ENCODE measurements at places on chromosomes 2 and 18. TPM values are rescaled to one million over a fixed set of nuclear protein-coding genes. Genes with fewer than 3 reads are reported as not detected.

DNA sequence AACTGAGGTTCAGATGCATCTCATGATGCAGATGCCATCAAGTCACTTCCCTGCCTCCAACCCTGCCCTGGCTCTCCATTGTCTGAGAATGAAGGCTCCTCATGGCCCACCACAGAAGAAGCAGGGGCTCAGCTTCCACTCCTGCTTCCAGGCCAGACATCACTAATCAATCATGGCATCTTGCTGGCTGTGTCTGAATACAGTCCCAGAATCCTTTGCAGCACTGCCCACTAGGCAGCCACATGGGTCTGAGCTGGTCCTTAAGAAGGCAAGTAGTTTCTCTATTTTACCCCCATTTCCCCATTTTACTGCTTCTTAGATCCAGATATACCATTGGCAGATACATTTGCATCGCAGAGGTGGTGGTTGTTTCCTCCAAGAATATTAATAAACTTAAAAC, 7.3 kb downstream of the ASPRV1 start:
- DNase-seq, result no peak

DNA sequence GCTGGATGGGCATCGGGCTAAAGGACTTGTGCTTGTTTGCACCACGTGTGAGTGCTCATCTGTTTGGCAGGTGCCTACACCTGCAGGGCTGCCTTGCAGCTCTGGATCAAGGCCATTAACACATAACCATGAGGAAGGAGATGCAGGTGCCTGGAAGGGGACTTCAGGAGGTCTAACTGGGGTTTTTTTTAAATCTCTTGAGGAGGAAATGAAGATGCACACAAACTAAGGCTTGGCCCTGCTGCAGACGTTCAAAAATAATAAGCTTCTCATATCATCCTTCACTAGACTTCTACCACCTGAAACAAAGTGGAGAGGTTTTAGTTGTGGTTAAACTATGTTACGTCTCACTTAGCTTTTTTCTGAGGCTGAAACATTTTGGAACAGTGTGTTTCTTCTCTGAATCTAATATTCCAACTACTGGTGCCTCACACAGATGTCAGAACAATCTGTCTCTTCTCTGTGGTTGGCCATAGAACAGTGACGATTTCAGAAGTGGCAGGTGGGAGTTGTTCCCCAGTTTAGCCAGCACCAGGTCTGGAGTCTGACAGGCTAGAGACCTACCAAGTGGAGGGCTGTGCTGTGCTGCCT, 36.5 kb downstream of the BCL2L11 start:
- no peak for DNase-seq

GRCh38 chr2:210460322-210461227, 16.0 kb downstream of the LANCL1 start:
- no peak for DNase-seq

DNA sequence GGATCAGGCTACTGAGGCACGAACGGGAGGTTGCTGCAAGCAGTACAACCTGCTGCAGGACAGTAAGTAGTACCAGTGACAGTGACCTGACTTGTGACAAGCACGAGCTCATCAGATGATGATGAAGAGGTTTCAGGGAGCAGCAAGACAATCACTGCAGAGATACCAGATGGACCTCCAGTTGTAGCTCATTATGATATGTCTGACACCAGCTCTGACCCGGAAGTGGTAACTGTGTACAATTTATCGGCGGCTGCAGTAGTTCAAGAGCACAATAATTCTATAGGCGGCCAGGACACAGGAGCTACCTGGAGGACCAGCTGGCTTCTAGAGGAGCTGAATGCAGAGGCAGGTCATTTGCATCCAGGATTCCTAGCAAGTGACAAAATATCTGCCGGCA, 64.0 kb upstream of the GULP1 start:
- DNase-seq, result no peak

KLHL29 gene
- total RNA-seq, result 6.2 TPM

GLI2 gene
- total RNA-seq, result 41.4 TPM

DNA sequence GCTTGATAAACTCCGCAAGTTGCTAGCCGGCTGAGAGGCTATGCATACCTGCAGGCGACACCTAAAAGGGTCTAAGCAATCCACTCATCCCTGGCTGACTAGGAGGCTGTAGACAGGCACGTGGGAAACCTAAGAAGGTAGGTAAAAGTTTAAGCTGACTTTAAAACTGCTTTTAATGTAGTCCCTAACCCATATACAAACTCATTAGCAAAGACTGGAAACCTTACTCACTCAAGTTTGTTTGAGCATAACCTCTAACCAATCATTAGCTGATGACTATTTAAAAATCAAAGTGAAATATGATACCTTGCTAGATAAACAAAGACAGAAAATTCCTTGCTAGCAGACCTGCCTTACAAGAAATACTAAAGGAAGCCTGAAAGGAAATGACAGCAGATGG, 106.4 kb downstream of the EXOC6B start:
- peak; percentile 17 for DNase-seq

GRCh38 chr2:9210030-9210429, 3.4 kb downstream of the ASAP2 start:
- DNase-seq, result no peak

DNA sequence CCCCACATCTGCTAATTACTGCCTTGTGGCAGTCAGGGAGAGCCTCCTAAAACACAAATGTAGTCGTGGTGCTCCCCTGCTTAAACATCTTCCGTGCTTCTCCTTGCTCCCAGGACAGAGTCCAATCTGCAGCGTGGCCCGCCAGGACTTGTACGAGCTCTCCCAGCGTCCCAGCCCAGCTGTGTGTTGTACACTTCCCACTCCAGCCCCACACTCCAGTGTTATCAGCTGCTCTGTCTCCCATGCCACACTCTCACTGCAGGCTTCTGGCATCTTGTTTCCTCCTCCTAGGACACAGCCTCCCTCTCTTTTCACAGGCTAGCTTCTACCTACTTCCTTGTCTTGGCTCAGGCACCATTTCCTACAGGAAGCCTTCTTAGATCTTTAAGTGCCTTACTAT, 199.4 kb downstream of the ALPK2 start:
- DNase-seq, result no peak

SPEG gene
- 25.3 TPM for total RNA-seq

GRCh38 chr2:207042841-207043240, 103.5 kb downstream of the CPO start:
- no peak for DNase-seq

FRZB gene
- total RNA-seq, result 1.5 TPM

POMC gene
- total RNA-seq, result 4.4 TPM

RAD51AP2 gene
- total RNA-seq, result 0.10 TPM

GRB14 gene
- total RNA-seq, result 6.0 TPM

- no peak for DNase-seq
These were observed 29.9 kb upstream of the NAPG start for GRCh38 chr18:10495936-10496335.

- DNase-seq, result no peak
These were observed 447 bp upstream of the CCL20 start for GRCh38 chr2:227813229-227813561.

DNA sequence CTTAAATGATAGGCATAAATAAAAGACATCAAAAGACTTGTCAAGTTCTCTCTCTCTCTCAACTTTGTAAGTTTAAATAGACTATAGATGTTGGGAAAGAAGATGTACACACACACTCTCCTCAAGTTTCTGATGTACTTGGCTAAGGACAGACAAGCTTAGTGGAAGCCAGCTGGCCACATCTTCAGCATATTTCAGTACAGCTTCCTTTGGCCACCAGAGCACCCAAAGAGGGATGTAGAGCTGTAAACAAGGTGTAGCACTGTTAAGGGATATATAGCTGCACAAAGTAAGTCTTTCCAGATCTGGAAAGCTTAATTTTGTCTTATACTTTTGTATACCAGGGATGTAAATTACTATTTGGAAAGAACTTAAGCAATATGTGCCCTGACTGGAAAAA, 64.3 kb upstream of the MSTN start:
- DNase-seq, result no peak

- peak; percentile 37 for DNase-seq
These were observed 1.7 kb downstream of the MYOM1 start for GRCh38 chr18:3217948-3218647.

MEP1B gene
- not detected for total RNA-seq

DNA sequence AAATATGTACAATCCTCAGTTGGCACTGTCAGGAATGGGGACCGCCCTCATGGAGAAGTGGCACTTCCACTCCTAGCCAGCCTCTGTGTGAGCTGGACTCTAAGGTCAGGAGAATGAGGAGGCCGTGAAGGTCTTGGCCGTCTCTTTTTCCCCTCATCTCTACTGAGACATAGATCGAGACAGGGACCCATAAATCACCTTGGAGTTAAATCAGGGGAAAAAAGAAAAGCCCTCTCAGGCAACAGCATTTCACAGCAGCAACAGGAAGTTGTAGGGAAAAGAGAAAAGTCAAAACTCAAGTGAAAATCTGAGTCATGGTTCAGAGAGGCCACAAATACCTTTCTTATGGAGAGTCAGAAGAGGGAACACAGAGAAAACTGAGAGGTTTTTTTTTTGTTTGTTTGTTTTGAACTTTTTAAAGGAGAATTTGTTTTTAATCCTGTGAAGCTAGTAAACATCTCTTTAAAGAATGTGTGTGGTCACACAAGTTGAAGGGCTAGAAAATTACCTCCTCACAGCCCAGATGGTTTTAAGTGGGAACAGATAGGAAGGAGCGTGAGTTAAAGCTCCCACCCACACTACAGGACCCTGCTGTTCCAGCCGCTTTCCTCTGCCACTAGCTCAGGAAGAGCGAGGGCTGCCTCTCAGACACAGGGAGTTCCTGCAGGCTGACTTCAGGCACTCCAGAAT, 30.6 kb upstream of the CYP1B1 start:
- DNase-seq, result no peak

UNC80 gene
- 0.17 TPM for total RNA-seq

DNA sequence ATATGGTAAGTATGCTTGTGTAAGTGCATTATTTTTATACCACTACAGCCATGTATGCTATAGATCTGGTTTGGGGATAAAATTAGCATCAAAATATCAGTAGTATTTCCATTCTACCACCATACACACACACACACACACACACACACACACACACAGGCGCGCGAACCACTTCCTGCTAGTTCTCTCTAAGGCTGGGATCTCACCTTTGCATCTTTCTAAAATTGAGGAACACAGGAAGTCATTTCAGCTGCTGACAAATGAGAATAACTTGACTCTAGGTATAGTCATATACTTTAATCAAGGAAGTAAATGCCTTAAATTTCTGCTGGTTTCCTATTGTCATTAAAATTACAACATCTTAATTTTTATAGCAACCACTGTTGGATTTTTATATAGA, 72.5 kb downstream of the RBM43 start:
- DNase-seq, result no peak

SATB2 gene
- 10.3 TPM for total RNA-seq

- DNase-seq, result peak; percentile 73
These were observed 15.1 kb downstream of the SH2D6 start for GRCh38 chr2:85433511-85434089.

GRCh38 chr2:27705851-27706622, 42.3 kb downstream of the SLC4A1AP start:
- DNase-seq, result no peak

CRYGA gene
- not detected for total RNA-seq

ANKRD62 gene
- total RNA-seq, result not detected

DNA sequence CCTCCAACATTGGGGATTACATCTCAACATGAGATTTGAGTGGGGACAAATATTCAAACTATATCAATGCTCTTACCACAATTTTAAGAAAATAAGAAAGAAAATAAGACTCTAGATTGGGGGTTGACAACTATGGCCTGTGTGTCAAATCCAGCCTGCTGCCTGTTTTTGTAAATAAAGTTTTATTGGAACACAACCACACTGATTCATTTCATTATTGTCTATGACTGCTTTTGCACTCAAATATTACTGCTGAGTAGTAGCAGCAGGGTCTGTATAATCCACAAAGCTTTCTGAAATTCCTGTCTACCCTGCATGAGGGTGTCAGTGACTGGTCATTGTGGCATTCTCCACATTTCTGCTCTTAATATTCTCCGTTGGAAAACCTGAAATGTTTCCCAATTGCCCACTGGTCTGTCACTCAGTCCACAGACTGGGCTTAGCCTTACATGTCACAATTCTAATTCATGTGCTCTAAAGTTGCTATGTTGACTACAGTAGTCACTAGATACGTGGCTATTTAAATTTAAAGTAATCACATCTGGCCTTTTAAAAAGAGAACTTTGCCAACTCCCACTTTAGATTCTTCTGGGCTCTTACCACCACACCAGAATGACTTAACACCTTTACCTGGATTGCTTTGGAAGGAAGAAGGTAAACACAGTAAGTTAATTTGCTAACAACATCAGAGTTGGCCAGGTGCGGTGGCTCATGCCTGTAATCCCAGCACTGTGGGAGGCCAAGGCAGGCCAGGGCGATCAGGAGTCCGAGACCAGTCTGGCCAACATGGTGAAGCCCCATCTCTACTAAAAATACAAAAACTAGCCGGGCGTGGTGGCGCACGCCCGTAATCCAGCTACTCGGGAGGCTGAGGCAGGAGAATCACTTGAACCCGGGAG, 86.9 kb downstream of the CLHC1 start:
- no peak for DNase-seq

GRCh38 chr2:237208373-237209260, 122.9 kb downstream of the COPS8 start:
- DNase-seq, result no peak

- DNase-seq, result no peak
These were observed 110.9 kb downstream of the FAM210A start for GRCh38 chr18:13615432-13615861.

CNGA3 gene
- total RNA-seq, result not detected

- no peak for DNase-seq
These were observed 69.4 kb downstream of the SRD5A2 start for GRCh38 chr2:31511376-31511775.

GRCh38 chr2:62287282-62287681, 91.4 kb downstream of the B3GNT2 start:
- no peak for DNase-seq

GRCh38 chr2:99827296-99827999, 314.9 kb downstream of the AFF3 start:
- DNase-seq, result no peak

SP110 gene
- total RNA-seq, result 2.2 TPM

GRCh38 chr2:128282976-128283810, 35.5 kb downstream of the HS6ST1 start:
- no peak for DNase-seq

DNA sequence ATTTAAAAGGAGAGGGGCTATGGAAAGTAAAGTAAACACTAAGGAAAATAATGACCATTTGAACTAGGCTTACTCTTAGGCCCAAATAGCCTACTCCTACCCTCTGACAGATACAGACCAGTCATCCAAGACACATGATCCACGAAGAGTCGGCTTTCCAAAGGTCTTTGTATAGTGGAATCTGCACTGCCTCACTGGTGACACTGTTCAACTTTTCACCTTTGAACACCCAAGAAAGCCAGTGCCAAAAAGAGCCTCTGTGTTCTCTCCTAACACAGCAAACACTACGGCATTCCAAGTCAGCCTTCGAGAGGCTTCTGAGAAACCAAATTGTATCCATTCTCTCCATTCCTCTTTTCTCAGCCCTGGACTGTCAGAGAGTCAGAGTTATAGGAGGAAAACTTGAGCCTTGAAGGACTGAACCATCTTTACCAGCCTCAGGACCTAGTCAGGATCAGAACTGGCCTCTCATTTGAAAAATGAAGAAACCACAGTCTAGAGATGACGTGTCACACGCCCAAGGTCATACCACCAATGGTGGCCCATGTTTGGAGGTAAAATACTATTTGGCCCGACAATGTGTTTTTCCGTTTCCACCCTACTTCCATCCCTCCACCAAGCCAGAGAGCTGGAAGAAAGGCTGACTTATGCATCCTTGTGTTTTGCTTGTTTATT, 267.4 kb upstream of the ACVR2A start:
- DNase-seq, result no peak
